Panc1 (cell line): ENCODE measurements at places on chromosomes 4 and X.

DNA sequence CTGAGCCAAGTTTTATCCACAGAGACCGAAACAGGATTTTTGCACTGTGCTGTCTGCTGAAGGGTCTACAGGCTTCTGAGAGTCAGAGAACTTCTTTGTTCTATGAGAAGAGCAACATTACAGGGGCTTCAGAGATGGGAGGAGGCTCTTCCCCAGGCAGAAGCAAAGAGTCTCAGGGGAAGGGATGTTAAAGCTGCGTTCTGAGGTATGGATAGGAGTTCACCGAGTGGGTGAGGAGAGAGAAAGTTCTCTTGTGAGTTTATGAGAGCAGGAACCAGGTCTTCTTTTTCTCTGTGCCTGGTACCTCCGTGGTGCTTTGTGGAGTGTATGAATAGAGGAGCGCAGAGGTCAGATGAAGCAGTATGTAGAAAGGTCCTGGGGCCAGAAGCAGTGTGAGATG, 155.1 kb downstream of the PDGFRA start:
- H3K27me3 ChIP-seq = no peaks in the 10 kb centered on the region
- no peaks in the 10 kb centered on the region for H3K36me3 ChIP-seq
- no peak overlapping the region for H3K27ac ChIP-seq
- H3K4me1 ChIP-seq = no peaks in the 10 kb centered on the region
- DNase-seq = no peak

DNA sequence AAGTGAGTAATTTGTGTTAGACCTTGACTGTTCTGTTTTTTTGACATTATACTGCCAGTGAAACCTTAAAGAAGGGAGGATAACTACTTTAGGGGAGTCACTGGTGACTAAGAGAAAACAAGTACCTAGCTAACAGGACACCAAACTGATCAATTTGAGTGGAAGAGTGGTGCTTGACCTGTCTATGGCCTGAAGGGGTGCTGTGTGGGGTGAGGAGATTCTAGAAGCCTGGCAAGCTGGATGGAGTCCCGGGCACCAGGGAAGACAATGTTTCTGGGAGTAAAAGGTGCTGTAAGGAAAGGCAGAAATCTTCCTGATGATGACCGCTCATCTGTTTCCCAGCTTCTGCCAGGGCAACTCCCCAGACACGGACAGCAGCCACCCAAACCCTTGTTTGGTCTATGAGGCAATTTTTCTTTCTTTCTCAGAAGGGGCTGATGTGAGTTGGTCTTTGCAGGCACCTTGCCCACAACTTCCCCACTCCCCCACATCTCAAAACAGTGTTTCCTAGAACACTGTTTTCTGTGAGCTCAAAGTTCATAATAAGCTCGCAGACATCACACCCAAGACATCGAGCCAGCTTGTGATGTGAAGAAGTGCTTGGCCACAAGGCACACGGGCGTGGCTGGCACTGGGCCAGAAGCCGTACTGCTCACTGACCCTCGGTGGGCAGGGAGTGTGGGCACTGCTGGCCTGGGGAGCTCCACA, 4.6 kb downstream of the TXK start:
- H3K4me3 ChIP-seq = no peak overlapping the region
- DNase-seq = no peak
- H3K27ac ChIP-seq = no peak overlapping the region
- H3K36me3 ChIP-seq = no peaks in the 10 kb centered on the region
- H3K4me1 ChIP-seq = no peaks in the 10 kb centered on the region; the same call in 1 of the 2 replicates

DNA sequence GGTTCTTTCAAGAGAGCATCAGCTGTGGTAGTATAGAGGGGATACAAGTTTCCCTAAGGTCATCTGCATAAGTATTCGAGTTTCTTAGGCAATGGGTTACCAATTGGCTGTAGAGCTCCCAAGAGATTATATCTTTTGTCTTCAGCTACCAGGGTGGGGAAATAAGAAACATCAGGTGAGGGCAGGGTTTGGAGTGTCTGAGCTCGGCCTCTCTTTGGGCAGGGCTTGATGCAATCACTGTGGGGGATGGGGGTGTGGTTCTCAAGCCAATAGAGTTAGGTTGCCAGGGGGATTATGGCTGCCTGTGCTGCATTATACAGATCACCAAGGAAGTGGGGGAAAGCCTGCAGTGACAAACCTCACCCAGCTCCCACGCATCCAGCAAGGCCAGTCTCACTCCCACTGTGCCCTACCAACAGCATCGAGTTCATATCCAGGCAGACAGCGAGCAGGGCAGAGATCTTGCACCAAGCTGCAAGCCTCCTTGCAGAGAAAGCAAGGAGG, 172.1 kb upstream of the MAGEE2 start:
- no peaks in the 10 kb centered on the region for H3K27me3 ChIP-seq
- no peaks in the 10 kb centered on the region for H3K4me1 ChIP-seq
- H3K4me3 ChIP-seq = no peak overlapping the region
- DNase-seq = no peak
- H3K27ac ChIP-seq = no peak overlapping the region
- no peaks in the 10 kb centered on the region for H3K36me3 ChIP-seq

- H3K27ac ChIP-seq = no peak overlapping the region
- H3K4me1 ChIP-seq = peaks cover 12% of the 10 kb centered on the region
- H3K27me3 ChIP-seq = no peaks in the 10 kb centered on the region
- H3K36me3 ChIP-seq = no peaks in the 10 kb centered on the region
- no peak overlapping the region for H3K4me3 ChIP-seq
Observed at GRCh38 chr4:182978152-182978827, 61.1 kb upstream of the DCTD start.

DNA sequence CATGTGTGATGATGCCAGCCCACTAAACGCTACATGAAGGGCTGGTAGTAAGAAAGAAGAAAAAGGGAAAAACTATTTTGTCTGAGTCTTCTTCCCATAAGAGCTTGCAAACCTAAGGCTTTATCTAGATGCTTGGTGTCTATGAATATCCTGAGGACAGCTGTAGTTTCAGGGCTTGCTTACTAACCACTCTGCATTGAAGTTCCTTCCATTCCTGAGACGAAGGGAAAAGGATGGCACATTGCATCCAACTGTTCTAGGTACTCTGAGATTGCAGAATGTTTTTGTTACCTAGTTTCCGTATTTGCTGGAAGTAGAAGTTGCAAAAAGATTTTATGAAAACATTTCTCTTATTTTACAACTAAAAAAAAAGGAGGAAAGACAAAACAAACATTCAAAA, 544.6 kb downstream of the IL15 start:
- H3K4me3 ChIP-seq = no peak overlapping the region
- H3K4me1 ChIP-seq = no peaks in the 10 kb centered on the region
- DNase-seq = no peak
- H3K36me3 ChIP-seq = no peaks in the 10 kb centered on the region
- no peak overlapping the region for H3K27ac ChIP-seq

GRCh38 chrX:12970691-12971202, 4.2 kb upstream of the TMSB4X start:
- peak overlapping the region; percentile 91 for H3K27ac ChIP-seq
- no peak for DNase-seq
- H3K4me1 ChIP-seq = peaks cover 5% of the 10 kb centered on the region
- no peaks in the 10 kb centered on the region; the same call in 1 of the 2 replicates for H3K36me3 ChIP-seq
- no peaks in the 10 kb centered on the region for H3K27me3 ChIP-seq

GRCh38 chrX:155632431-155633100, 19.8 kb upstream of the TMLHE start:
- no peaks in the 10 kb centered on the region for H3K4me1 ChIP-seq
- peak overlapping the region; percentile 6; the same call in 1 of the 2 replicates for H3K27ac ChIP-seq
- H3K27me3 ChIP-seq = no peaks in the 10 kb centered on the region
- no peak for DNase-seq
- no peak overlapping the region for H3K4me3 ChIP-seq
